DMS 273 treated with DMSO at 0.1 percent for 48 hours (cell line): ENCODE measurements at places on chromosomes 16 and 17.

GRCh38 chr16:89106533-89107202 lies 13.0 kb downstream of the ACSF3 start:
- no peak for DNase-seq

GRCh38 chr16:48272837-48273421 lies 25.6 kb upstream of the ABCC11 start:
- DNase-seq: no peak

DNA sequence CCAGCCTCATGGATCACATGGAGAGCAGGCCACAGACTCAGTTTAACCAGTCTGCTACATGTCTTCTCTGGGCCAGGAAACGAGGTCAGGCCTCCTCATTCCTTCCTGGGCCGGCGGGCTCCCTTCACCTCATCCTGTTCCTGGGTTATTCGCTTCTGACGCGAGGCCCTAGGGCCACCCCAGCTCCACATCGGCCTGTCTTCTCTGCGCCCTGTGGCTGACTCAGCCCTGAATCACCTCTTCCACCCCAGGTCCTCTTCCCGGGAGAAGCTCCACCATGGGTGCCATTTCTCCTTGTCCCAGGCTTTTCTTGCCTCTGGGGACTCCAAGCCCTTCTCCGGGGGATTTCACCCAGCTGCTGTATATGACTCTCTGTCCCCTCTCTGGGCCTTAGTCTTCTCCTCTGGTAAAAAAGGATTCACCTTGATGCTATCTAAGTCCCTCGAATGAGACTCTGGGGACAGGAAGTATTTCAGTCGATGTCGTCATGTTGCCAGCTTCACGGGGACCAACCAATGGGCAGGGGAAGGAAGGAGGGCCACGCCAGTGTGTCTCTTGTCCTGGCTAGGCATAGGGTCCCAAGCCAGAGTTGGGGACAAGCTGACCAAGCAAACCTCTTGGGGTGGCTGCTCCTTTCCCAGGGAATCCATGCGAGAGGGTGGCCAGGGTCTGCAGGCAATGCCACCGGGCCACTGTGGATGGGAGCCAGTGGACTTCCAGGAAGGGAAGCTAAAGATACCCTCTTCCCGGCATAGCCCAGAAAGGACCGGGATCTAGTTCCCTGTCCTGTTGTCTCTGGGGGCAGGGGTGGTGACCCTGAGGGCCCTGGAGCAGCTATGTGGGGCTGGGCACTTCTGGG lies 58.7 kb downstream of the SOCS3 start:
- DNase-seq: no peak

DNA sequence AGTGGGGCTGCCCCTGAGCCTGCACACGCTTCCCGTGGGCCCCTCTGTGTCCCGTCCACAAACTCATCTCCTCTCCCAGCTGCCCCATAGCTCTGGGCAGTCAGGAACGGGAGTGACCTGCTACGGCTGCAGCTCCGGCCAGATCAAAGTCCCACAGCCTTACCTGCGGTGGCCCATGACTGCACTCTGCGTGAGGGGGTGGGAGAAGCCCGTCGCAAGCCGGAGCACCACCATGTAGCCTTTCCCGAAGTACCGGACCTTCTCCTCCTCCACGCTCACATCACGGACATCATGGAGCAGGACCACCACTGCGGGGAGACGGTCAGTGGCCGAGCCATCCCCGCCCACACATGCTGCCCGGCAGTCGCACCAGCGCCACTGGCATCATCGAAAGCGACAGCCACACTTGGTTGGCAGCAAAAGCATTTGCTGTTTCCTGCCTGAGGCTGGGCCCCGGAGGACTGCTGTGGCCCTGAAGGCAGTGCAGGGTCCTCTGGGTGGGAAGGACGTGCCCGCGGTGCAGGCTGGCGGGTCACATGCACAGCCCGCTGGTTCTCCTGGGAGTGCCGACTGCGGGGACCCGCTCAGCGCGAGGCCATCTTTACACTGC lies 6.2 kb downstream of the CYBC1 start:
- no peak for DNase-seq

- DNase-seq: no peak
Measured at GRCh38 chr16:64019339-64019738, 1102.5 kb downstream of the CDH11 start.
